CD4-positive, CD25-positive, alpha-beta regulatory T cell (primary cell): ENCODE measurements at places on chromosomes 6 and 20. TPM values are rescaled to one million over a fixed set of nuclear protein-coding genes. Genes with fewer than 3 reads are reported as not detected.

CCDC28A gene
- 27.2 TPM for total RNA-seq

TEAD3 gene
- not detected for total RNA-seq

ULBP2 gene
- total RNA-seq, result 9.7 TPM

DOK5 gene
- total RNA-seq, result not detected

ZBTB12 gene
- total RNA-seq, result 0.20 TPM

CGAS gene
- total RNA-seq, result 24.2 TPM

SLC17A2 gene
- not detected for total RNA-seq

CTCFL gene
- not detected for total RNA-seq

MAP7 gene
- 0.72 TPM for total RNA-seq

ABCC10 gene
- total RNA-seq, result 81.7 TPM

SLC22A16 gene
- 0.54 TPM for total RNA-seq

FAM83C gene
- total RNA-seq, result not detected

CCR6 gene
- total RNA-seq, result 40.8 TPM

PSORS1C2 gene
- not detected for total RNA-seq

CD109 gene
- total RNA-seq, result 1.3 TPM

FLRT3 gene
- total RNA-seq, result not detected

FAM217A gene
- total RNA-seq, result not detected

CDH26 gene
- 1.0 TPM for total RNA-seq

FRMD1 gene
- total RNA-seq, result not detected

MAP1LC3A gene
- total RNA-seq, result 23.9 TPM

VGLL2 gene
- not detected for total RNA-seq

DEF6 gene
- total RNA-seq, result 247 TPM

HSPA1L gene
- 5.5 TPM for total RNA-seq

CLDN20 gene
- not detected for total RNA-seq

RPS6KA2 gene
- 5.2 TPM for total RNA-seq

FNDC1 gene
- total RNA-seq, result not detected

VSTM2L gene
- not detected for total RNA-seq

SNAP25 gene
- not detected for total RNA-seq

ZBTB46 gene
- total RNA-seq, result 0.49 TPM

SIRPG gene
- 49.6 TPM for total RNA-seq

INSM1 gene
- total RNA-seq, result 0.12 TPM

GRIK2 gene
- total RNA-seq, result not detected

FRK gene
- total RNA-seq, result not detected

DLGAP4 gene
- total RNA-seq, result 43.5 TPM

PBOV1 gene
- not detected for total RNA-seq

PLCB4 gene
- 0.94 TPM for total RNA-seq

BTNL2 gene
- not detected for total RNA-seq

BYSL gene
- total RNA-seq, result 1.8 TPM

HLA-DQB2 gene
- 5.4 TPM for total RNA-seq

LMBRD1 gene
- 40.8 TPM for total RNA-seq

SIRT5 gene
- 8.2 TPM for total RNA-seq

BLOC1S5 gene
- total RNA-seq, result 11.3 TPM

STMND1 gene
- total RNA-seq, result not detected

FKBP5 gene
- 55.0 TPM for total RNA-seq

PTPN1 gene
- total RNA-seq, result 76.3 TPM

SAMHD1 gene
- 723 TPM for total RNA-seq

RPS10 gene
- 1,546 TPM for total RNA-seq

ZC3H12D gene
- total RNA-seq, result 251 TPM

ATP6V1G2 gene
- total RNA-seq, result 3.9 TPM

EYA4 gene
- not detected for total RNA-seq

NR2E1 gene
- total RNA-seq, result not detected

EYA2 gene
- not detected for total RNA-seq

SCRT2 gene
- total RNA-seq, result not detected

ANKS1A gene
- total RNA-seq, result 10.6 TPM
